CD8-positive, alpha-beta T cell (primary cell): ENCODE measurements at places on chromosomes 2 and 18.

DNA sequence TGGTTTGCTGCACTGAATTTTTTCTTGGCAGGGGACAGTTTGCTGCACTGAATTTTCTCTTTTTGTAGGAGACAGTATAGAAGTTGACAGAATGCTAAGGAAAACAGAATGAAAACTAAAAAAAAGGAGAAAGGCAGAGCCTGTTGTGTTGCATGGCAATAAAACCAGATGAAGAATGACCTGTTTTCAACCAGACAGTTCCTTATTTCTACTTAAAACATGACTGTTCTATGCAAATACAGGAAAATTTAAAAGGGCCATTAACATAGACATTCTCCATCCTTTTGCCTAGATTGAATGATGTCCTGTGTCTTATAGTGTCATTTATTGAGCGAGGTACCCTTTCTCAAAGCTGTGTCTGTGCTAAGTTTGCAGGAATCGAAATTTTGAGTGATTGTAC is 33.3 kb downstream of the ABI2 start:
- DNase-seq, result no peak

- DNase-seq, result no peak
These were observed 562.2 kb upstream of the VWC2L start for GRCh38 chr2:213848631-213849030.

GRCh38 chr2:118430510-118431164 is 342.4 kb downstream of the INSIG2 start:
- DNase-seq, result no peak

DNA sequence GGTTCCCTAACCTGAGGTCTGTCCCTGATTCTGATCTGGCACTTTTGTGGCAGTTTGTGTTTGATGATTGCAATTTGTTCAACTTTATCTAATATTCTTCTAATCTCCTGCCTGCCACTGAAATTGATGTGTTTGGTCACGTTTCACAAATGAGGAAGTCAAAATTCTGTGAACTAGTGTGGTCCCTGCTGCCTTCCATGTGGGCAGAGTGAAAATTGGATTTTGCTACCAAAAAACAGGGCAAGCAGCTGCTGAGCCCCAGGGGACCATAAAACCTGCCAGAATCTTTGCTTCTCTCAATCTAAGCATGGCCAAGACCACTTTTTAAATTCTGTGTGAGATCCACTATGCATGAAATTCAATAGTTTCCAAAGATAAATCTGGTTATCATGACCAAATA is 195.5 kb upstream of the CYRIA start:
- DNase-seq, result no peak
